HT1080 (cell line): ENCODE measurements at places on chromosomes 6 and 20.
A peak's percentile ranks its signal among the peaks of the same experiment; 100 is the strongest.

DNA sequence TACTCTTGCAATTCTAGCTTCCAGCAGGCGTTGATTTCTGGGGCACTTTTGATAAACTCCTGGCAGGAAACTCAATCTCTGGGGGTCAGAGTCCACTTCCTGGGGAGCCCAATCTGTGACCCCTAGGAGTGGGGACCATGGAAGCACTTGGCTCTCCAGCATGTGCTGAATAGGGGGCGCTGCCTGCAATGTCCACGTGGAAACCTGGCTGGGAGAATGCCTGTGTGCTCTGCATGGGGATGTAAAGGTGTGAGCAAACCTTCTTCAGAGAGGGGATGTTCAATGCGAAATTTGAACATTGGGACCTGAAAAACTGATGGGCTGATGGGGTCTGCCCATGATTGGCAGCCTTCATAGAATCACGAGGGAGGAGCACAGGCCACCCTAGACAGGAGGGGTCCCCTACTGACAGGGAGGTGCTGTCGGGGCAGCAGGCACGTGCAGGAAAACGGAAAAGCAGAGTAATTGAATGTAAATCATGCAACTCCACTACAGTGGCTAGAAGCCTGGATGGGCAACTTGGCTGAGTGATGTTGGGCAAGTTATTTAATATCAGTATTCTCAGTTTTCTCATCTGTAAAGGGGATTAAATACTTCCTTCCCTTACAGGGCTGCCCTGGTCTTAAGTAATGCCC lies 47.8 kb downstream of the CEP43 start:
- DNase-seq, result no peak

GRCh38 chr6:139944131-139944530 lies 569.7 kb upstream of the CITED2 start:
- no peak for DNase-seq

GRCh38 chr20:15895126-15895525 lies 678.1 kb downstream of the KIF16B start:
- no peak for DNase-seq

DNA sequence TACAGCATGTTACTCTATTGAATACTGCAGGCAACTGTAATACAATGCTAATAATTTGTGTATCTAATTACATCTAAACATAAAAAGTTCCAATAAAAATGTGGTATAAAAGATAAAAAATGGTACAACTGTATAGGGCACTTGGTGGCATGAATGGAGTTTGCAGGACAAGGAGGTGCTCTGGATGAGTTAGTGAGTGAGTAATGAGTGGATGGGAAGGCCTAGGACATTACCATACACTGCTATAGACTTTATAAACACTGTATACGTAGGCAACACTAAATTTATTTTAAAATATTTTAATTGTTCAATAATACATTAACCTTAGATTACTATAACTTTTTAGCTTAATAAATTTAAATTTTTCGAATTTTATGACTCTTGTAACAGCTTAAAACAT lies 579.6 kb upstream of the MAN1A1 start:
- DNase-seq, result peak; percentile 59

DNA sequence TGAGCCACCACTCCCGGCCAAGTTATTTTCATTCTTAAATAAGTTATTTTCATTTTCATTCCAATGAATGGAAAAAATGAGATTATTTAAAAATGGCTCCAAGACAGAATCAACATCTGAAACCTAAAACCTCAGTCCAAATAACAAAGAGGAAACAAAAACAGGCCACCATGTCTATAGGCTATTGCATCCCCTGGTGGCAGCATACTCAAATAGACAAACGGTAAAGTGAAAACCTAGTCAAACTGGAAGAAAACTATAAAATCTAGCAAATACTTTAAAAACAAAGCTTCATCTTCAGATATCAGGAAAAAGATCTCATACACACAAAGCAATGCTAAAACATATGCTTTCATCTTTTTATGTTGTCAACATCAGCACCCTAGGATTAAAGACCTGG lies 20.9 kb downstream of the IL17A start:
- no peak for DNase-seq
